NCI-H524 (cell line): ENCODE measurements at places on chromosomes 6 and 20.

DNA sequence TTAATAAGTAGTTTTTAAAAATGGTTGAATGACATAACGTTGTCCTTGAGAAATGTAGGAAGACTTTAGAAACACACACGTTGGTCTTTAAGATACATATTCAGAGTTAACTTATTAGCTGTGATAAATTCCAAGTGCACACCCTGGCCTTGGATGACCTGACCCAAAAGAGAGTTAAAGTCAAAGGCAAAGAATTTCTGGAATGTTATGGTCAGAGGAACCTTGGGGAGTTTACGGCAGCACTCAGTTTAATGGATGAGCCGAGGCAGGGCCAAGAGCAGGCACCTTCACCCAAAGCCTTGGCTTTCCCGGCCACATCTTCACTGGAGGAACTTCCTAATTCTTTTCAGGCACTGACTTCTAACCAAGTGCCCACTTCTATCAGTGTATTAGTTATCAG, 200.5 kb downstream of the SMOC2 start:
- no peak for DNase-seq

DNA sequence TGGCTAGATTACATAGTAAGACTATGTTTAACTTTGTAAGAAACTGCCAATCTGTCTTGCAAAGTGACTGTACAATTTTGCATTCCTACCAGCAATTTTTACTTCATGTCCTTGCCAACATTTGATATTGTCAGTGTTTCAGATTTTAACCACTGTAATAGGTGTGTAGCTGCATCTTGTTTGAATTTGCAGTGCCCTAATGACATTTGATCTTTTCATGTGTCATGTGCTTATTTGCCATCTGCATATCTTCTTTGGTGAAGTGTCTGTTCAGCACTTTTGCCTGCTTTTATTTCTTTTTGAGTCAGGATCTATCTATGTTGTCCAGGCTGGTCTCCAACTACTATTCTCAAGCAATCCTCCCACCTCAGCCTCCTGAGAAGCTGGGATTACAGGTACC, 2.4 kb upstream of the PRPH2 start:
- no peak for DNase-seq

- no peak for DNase-seq
Measured at GRCh38 chr20:38011696-38012095, 21.6 kb downstream of the TTI1 start.

- DNase-seq: peak; percentile 42
Measured at GRCh38 chr6:33761922-33762629, 15.4 kb upstream of the IP6K3 start.

- DNase-seq: no peak
Measured at GRCh38 chr6:30074331-30075093, 1.1 kb downstream of the RNF39 start.

DNA sequence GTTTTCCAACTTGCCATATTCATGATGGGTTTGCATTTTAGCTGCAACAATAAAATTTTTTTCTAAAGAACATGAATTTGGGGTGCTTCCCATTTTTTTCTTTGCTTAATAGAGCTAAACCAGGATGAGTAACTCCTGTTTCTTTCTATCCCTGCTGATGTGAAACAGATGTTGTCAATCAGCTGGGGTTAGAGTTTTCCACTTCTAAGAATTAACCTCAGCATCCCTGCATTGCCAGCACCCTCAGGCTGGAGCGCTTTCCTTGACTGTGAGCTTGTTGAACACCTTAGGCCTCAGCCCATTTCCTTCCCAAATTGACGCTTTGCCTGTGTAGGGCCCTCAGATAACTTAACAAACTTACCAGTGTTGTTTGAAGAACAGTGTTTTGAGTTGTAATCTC, 74.5 kb downstream of the PTPN1 start:
- DNase-seq: no peak

GRCh38 chr6:13299403-13299821, 28.9 kb downstream of the TBC1D7 start:
- DNase-seq: no peak

GRCh38 chr20:48878534-48879248, 42.8 kb upstream of the ARFGEF2 start:
- no peak for DNase-seq

DNA sequence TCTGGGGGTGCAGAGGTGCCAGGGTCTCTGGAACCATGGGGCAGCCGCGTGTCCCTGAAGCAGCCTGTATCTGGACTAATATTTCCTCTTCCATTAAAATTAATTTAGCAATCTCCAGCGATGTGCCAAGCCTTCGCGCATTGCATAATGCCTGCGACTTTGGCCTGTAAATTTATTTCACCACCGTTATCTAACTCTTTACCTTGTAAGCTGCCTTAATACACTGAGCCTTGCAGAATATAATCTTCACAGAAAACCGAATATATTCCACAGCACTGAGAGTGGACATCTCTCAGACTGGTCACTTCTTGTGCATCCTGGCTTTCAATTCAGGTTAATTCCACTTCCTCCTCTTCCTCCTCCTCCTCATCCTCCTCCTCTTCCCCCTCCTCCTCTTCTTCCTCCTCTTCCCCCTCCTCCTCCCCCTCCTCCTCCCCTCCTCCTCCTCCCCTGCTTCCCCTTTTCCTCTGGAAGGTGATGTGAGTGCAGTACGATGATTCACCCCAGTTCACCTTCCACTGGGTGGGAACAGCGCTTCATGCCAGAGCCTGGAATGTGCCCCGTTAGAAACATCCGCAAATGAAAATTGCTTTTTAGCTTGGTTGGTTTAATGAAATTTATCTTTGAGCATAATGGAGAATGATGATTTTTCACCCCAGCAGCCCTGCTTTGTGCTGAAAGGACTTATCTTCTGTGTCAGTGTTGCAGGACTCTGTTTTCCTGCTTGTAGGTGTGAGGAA, 101.4 kb downstream of the CDH4 start:
- no peak for DNase-seq

DNA sequence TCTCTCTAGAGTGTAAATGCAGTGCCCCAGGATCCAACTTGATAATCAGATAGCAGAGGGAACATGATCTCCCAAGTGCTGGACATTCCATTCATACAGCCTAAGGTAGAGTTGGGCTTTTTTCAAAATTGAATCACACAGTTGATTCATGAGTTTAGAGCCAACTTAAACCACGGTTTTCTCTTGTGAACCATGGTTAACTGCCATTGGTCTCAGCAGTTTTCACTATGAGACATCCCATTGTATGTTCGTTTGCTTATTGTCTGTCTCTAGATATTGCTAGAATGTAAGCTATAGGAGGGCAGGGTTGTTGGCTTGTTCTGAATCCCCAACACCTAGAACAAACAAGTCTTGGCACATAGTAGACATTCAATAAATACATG, 37.2 kb upstream of the TAF8 start:
- DNase-seq: no peak

DNA sequence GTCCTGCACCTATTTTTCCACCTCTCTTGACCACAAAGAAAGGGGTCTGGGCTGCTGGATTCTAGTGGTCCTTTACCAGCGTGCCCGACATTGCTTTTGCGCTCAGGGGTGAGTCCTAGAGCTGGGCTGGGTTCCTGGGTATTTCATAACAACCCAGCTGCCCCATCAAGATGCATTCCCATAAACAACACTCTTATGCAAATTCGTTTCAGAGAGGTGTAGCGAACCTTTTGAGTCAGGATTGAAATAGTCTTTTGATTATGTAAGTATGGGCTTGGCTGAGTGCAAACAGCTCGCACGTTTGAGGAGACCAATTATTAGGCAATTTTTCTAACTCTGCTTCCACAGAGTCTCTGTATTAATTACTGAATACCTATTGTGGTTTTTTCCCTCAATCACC, 13.7 kb downstream of the ACOT13 start:
- DNase-seq: no peak

DNA sequence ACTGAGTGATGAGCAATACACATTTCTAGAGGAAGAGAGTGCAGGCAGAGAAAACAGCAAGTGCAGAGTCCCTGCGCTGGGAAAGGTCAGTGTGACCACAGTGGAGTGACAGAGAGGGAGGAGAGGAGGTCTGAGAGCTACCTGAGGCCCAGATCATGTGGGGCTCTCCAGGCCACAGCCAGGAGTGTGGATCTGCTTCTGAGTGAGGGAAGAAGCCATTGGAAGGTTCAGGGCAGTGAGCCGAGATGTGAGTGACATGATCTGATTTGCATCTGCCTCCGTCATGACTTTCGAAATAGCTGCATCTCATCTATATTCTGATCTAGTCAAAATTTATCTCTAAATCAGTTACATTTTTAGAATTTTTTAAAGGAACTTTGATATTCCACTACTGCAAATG, 367.1 kb downstream of the PREX1 start:
- DNase-seq: no peak

- no peak for DNase-seq
Measured at GRCh38 chr20:40776466-40777457, 87.7 kb upstream of the MAFB start.

GRCh38 chr20:44966030-44966961, at the start of gene STK4:
Gene STK4, plus strand, starts transcription at chr20:44966512. Its CDS starts 57 bp downstream, at chr20:44966569.
- peak; percentile 84 for DNase-seq

- DNase-seq: peak; percentile 3
Measured at GRCh38 chr6:96651816-96652215, 88.9 kb downstream of the FHL5 start.

DNA sequence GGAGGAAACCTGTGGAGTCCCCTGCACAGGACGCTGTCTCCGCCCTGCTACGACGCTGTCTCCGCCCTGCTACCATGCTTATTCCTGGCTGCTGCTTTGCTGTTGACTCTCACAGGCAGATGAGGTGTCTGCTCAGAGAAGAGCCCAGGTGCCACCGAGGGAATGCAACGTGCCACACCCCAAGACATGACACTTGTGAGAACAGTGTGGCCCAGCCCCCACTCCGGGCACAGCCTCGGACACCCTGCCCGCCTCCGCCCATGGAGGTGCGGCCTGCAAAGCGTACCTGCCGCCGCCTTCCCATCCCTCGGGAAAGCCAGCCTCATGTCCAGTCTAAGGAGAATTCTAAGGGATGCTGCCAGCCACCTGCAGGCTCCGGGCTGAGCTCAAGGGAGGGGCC, 15.6 kb upstream of the MRGBP start:
- peak; percentile 57 for DNase-seq

DNA sequence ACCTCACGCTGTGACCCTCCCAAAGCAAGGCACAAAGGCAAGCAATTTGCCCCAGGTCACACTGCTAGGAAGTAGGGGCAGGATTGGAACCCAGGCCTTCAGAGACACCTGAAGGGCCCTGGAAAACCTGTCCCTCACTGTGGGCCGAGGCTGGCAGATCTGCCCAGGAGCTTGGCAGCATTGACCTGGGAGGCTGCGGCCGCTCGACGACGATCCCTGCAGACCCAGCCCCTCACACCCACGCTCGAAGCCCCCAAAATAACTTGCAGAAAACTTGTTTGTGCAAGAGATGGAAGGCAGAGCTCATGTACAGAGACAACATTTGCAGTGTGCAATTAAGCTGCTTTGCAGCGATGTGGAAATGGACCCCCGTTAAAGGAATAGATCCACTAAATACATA, 251.4 kb downstream of the TAF4 start:
- DNase-seq: no peak

DNA sequence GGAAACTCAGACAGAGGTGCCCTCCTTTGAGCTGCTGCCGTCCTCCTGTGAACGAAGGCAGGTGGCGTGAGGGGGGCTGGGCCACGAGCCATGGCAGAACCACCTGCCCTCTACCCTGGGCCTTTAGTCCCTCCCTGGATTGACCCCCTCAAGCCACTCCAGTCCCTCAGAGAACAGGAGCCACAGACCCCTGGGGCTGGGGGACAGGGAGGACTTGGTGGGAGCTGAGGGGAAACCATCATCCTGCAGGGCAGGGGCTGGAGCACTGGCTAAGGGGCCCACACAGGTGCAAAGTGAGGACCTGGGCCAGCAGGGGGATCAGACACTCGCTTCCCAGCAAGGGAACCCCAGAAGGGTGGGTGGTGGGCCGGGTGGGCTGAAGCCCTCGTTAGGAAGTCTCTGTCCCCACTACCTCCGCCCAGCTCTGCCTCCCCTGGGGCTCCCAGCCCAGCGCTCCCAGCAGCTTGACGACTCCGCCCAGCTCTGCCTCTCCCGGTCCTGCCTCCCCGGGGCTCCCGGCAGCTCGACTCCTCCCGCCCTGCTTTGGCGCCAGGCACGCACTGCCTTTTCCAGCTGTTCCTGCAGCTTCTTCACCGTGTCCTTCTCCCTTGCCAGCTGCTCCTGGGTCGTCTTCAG, 44.4 kb downstream of the DSTN start:
- peak; percentile 24 for DNase-seq

GRCh38 chr20:22491194-22491505, 93.2 kb downstream of the FOXA2 start:
- no peak for DNase-seq

DNA sequence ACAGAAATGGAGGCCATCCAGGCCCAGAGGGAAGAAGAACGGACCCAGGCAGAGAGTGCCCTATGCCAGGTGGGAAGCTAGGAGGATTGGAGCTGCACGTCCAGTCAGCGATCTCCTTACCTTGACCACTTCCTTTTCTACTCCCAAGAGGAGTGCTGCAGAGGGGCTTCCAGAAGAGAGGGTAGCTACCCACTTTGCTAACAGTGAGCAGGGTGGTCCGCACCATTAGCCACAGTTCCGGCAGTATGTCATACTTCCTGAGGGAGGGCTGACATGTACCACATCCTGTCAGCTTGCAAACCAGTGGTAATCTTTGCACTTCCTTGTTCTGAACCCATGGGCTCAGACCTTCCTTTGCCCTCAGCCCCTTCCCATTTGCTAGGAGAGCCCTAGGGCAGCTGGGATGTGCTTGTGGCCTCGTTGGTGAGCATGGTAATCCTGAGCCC, 35.4 kb downstream of the CEP250 start:
- no peak for DNase-seq

- no peak for DNase-seq
Measured at GRCh38 chr20:18639501-18639979, 51.7 kb downstream of the DTD1 start.

- no peak for DNase-seq
Measured at GRCh38 chr6:158384671-158385110, 72.4 kb downstream of the TULP4 start.

DNA sequence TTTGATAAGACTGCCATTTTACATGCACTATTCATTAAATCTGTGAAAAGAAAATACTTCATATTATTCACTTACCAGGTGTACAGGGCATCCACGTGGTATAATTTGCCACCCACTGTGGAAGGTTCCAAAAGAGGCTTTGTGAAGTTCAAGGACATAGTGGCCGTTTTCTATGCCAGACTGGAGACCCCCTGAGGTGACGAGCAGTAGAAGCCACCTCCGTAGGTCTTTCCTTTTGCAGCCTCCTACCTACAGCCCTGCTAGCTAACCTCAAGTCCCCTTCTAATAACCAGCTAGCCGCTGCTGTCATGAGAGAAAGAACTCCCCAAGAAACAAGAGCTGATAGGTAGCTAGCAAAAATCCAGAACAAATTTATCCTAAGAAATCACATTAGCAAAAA, 110.5 kb downstream of the ARHGAP18 start:
- DNase-seq: peak; percentile 35

- DNase-seq: no peak
Measured at GRCh38 chr20:48919882-48920526, 1.5 kb upstream of the ARFGEF2 start.

- peak; percentile 7 for DNase-seq
Measured at GRCh38 chr20:37243076-37243936, 18.3 kb downstream of the GHRH start.
